Testis (tissue), 5 donors: ENCODE measurements at places on chromosomes 1 and 21. TPM values are rescaled to one million over a fixed set of nuclear protein-coding genes. Genes with fewer than 3 reads are reported as not detected.

DNA sequence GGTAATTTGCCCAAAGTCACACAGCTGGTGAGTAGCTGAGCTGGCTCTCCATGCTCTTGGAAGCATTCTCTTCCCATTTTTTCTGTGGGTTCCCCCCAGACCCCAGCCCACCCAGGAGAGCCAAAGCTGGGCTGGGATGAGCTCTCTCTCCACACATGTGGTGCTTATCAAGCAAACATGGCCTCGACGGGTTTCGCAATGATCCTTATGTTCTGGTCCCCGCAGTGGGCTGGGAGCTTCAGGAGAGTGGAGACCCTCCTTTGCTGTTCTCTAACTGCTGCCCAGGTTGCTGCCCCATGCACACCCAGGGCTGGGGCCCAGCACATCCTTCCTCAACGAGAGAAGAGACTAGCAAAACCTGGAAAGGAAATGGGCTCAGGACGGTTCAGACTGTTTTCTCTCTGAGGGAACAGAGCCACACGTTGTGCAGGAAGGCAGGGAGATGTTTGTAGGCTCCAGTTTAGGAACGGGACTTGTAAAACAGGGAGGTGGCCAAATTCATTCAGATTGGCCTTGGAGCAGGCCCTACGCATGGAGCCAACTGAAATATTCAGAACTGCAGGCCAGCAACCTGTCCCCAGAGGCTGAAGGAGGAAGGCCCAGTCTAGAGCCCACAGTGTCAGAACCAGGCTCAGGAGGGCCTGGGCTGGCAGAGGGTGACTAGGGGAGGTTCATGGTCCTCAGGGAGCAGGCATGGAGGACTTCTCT is 27.2 kb upstream of the CSF1 start:
- no peaks in the 10 kb centered on the region for H3K36me3 ChIP-seq
- peaks cover 14% of the 10 kb centered on the region for H3K4me1 ChIP-seq
- peak overlapping the region; percentile 66 for H3K27ac ChIP-seq
- DNase-seq, result peak; percentile 70
- H3K27me3 ChIP-seq, result no peaks in the 10 kb centered on the region
- H3K4me3 ChIP-seq, result no peak overlapping the region

PGBD5 gene
- total RNA-seq, result 28.1 TPM

DNA sequence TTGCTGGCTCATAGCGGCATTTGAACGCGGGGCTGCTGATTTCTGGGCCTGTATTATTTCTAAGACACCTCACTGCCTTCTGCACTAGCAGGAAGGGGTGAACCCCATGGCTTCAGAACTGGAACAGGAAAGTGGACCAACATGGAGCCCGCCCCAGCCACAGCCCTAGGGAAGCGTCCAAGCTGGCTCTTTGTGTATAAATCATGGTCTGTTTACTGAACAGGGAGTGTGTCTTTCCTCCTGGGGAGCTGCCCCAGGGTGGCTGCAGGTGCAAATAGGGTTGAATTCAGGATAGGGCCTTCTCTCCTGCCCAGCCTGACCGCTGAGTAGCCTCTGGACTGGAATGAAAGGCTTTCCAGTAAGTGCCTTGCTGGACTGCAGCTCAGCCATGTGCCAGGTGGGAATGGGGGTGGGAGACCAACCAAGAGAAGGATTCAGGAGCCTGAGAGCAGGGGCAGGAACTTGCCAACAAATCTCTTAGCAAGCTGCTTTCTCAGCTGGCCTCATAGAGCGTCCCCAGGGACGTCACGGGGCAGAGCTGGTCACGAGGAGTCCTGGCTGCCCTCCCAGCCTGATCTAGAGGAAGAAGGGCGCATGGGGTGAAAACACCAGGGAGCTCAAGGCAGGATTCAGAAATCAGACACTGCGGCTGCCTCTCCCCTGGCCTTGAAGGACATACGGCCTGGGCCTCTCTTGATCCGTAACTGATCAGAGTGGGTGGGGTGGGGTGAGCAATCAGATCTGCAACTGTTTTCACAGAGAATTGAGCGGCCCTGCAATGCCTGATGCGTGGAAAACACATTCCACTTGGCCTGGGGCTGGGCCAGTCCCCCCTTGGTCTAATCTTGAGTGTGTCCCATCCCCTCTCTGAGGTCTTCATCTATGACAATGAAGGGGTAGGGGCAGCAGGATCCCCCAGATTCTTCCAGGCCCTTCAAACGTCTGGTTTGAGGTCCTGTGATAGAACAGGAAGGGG is 56.5 kb upstream of the SELENON start:
- peak overlapping the region; percentile 62 for H3K27ac ChIP-seq
- H3K36me3 ChIP-seq, result no peaks in the 10 kb centered on the region
- no peaks in the 10 kb centered on the region for H3K27me3 ChIP-seq
- DNase-seq, result peak; percentile 89
- H3K4me1 ChIP-seq, result peaks cover 23% of the 10 kb centered on the region

- no peaks in the 10 kb centered on the region for H3K36me3 ChIP-seq
- H3K27ac ChIP-seq, result no peak overlapping the region
- DNase-seq, result no peak
- H3K4me1 ChIP-seq, result no peaks in the 10 kb centered on the region
- H3K27me3 ChIP-seq, result no peaks in the 10 kb centered on the region
These were observed 59.0 kb downstream of the ZBTB17 start for GRCh38 chr1:15916916-15917315.

DNA sequence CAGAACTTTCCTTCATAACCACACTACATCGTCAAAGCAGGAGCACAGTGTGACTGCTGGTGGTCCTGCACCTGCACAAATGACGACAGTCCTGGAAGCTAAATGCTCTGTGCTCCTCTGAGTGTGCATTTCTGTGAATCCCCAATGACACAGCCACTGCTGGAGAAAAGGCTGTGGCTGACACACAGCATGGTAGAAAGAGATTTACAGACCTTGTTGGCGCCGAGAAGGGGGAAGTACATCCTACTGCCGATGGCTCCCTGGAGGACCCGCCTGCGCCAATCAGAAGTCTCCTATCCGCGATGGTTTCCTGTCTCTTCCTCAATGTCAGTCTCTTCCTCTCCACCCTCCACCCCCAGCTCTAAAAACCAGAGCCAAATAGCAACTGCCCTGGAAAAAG is 115.4 kb upstream of the RAB4A start:
- H3K4me3 ChIP-seq, result no peak overlapping the region
- H3K27me3 ChIP-seq, result no peaks in the 10 kb centered on the region
- DNase-seq, result no peak
- H3K36me3 ChIP-seq, result no peaks in the 10 kb centered on the region
- peaks cover 9% of the 10 kb centered on the region for H3K4me1 ChIP-seq
- no peak overlapping the region for H3K27ac ChIP-seq

GRCh38 chr1:154440036-154440804 is 35.1 kb downstream of the IL6R start:
- H3K27ac ChIP-seq, result no peak overlapping the region
- H3K27me3 ChIP-seq, result no peaks in the 10 kb centered on the region
- H3K4me3 ChIP-seq, result no peak overlapping the region
- peaks cover 9% of the 10 kb centered on the region for H3K4me1 ChIP-seq
